ENCODE measurements at places on chromosomes 12 and 14.

DNA sequence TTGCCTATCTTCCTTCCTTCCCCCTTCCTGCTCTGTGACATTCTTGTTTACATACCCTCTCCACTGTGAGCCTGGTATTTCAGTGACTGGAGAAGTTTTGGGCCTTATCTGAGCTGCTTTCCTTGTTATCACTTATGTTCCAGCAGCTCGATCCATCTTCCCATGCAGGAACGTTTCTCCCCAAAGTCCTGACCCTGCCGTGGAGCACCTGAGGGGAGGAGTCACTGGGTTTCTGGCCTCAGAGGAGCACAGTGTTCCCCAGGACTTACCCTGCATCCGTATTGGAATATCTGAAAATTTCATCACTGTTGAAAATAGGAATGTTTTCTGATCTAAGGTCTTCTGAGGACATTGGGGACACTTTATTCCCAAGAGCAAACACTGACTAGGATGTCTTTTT, 141.8 kb downstream of the CACNA1C start:
- DNase-seq, result no peak

GRCh38 chr14:70354204-70354603, 5.3 kb downstream of the COX16 start:
- no peak for DNase-seq

GRCh38 chr12:105907982-105908381, 230.8 kb downstream of the NUAK1 start:
- DNase-seq, result no peak

DNA sequence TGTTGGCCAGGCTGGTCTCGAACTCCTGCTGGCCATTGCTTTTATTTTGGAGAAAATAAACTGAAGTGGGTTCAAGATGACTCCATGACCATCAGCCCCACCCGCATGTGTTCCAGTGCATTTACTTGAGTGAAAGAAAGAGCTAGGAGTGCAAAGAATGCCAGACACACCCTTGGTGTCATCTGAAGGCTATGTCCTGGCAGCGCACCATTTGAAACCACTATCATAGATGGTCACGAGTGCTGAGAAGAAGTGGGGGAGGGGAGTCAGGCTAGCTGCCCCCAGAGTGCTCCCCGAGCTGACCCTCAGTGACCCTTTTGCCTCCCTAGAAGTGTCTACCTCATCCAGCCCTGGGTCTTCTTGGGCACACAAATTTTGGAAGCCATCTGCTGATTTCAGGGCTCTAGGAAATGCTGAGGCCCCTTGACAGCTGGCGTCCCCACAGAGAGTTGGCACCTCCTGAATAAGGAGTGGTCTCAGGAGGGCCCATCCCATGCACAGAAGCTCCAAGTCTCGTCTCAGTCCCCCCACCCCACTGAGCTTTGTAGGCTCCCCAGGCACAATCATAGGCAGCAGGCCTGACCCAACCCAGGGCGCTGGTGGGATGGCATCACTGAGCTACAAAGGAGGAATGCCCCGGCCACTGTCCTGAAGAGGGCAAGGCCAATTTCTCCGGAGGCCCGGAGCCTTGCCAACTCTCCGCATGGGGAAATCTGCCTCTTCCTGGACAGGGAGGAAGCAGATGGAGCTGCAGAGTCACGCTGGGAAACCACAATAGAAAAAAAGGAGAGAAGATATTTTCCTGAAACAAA, 28.0 kb downstream of the PXN start:
- no peak for DNase-seq

DNA sequence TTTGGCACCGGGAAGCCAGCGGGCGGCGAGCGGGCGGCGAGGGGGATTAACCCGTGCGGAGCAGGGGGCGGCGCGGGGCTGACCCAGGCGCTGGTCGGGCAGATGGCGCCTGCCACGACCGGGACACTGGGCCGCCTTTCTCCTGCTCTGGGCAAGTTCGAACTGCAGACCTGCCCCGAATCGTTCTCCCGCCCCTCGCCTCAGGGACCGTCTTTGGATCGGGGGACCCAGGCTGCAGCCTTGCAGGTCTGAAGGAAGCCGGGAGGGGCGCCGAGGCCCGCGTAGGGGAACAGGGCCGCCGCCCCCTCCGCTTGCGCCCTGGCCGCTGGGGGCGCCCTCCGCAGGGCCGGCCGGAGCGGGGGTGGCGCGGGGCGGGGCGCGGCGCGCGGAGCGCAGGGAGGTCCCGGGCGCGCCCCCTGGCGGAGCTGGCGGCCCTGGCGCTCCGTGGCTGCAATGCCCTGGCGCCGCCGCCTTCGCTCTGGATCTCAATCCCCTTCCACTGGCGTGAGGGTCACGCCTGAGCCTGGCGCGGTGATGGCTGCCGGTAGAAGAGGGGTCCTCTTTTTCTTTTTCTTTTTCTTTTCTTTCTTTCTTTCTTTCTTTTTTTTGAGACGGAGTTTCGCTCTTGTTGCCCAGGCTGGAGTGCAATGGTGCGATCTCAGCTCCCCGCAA, 449 bp upstream of the LTBP2 start:
- DNase-seq, result peak; percentile 93

DNA sequence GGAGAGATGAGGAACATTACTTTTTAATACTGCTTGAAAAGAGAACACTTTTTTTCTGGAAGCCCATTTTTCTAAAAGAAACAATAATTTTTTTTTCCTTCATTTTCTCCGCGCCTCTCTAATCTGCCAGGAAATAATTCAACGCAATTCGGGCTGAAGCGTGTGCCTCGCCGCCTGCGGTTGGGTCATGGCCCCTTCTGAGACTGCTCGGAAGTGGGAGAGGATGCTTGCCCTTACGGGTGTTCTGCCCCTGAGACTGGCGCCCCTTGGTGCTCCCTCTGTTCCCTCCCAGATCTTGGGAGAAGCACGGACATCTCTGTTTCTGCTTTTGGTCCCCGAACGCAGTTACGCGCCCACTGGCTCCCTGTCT, 332 bp upstream of the TBC1D30 start:
- no peak for DNase-seq

GRCh38 chr12:113077859-113078255, 21.3 kb downstream of the DTX1 start:
- no peak for DNase-seq

DNA sequence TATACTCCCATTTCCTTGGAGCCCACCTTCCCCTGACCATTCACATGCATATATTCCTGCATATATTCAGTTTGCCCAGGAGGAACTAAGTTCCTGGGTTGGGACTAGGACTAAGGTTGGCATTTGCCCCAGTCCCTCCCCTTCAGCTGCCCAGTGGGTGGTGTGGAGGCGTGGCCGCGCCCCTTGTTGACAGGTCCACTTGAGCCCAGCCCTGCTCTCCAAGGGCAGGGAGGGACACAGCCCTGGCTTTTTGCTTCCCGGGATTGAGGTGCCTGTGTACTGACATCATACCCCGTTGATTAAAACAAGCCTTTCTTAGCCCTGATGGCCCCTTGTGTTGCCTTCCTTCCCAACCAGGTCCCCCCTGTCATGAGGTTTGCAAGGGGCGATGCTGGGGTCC, 7.3 kb downstream of the ERBB3 start:
- peak; percentile 39 for DNase-seq

- DNase-seq, result no peak
Observed at GRCh38 chr12:96828169-96828789, 78.8 kb upstream of the NEDD1 start.

DNA sequence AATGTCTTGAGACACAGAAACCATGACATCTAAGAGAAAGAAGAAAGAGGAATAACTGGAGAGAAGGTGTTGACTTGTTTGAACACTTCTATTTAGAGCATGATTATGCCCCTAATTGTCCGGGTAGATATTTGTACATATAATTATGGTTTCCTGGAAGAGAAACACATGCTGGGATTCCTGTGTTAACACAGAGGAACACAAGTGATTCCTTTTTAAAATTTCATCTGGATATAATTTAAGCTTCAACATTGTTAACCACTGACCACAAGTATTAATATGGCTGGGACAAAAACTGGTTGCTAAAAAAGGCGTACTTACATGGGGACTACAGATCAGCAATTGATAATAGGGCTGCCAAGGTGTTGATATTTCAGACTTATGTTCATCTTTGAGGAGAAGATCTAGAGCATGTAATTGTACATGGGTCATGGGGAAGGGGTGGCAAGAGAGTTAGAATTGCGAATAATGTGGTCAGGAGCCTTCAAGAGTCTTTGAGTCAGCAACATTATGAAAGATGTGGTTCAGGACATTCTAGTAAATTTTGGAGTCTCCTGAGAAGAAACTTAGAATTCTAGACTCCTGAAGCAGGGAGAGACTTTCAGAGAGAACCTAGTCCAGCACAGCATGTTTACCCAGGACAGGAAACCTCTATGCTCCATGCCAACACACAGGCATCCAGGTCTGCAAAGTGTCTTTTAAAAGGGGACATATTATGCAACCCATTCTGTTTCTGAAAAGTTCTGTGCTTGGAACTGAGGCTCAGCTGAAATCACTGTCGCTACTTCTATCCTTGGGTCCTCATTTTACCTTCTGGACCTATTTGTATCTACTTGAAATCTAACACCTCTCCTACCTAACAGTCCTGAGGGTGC, 56.5 kb downstream of the SLC38A1 start:
- no peak for DNase-seq

DNA sequence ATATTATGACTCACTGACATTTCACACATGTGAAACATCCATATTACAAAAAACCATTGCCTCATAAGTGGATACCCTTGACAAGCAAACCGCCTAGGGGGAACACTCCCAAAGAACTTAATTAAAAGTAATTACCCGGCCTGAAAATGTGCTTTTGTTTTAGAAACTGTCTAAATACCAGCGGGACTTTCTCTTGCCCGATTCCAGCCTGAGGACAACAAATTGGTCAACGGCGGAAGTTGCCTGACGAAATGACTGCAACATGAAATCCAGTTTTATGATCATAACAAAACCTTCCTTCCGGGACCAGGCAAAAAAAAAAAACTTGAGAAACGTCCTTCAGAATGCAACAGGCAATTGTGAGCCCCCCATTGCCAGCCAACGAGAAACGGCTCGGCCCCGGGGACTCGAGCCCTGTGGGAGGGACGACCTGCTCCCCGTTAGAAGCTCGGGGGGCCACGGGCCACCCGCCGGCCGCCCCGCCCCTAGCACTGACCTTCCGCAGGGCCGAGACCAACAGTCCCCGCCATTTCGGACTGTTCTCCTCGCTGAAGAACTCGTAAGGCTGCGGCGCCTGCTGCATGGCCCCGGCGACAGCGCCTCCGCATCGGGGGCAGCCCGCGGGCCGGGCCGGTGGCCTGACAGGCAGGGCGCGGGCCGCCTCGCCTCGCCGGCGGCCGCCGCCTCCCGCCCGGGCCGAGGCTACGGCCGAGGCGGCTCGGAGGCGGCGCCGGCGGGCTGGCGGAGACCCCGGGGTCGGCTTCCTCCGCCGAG, 490 bp downstream of the SOS2 start:
- DNase-seq, result peak; percentile 35

- no peak for DNase-seq
Observed at GRCh38 chr12:80939231-80939950, 1.7 kb upstream of the LIN7A start.

DNA sequence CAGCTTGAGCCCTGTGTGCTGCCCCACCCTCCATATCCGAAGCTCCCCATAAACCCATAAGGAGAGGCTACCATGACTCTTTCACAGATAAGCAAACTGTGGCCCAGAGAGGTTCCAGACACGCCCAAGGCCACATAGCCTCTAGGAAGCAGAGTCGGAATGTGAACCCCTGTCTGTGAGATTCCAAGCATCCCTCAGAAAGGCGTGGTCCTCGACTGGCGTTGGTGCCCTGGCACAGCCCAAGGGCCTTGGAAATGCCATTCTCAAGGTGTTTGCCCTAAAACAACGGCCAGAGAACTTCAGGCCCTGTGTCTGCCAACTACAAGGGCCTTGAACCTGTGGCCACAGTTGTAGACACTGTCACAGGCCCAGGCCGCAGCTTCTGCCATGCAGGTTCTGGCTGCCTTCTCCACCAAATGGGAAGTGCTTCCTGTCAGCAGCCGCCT, 8.5 kb upstream of the DIO3 start:
- peak; percentile 37 for DNase-seq

GRCh38 chr14:100134586-100134985, 24.9 kb downstream of the DEGS2 start:
- DNase-seq, result peak; percentile 76

DNA sequence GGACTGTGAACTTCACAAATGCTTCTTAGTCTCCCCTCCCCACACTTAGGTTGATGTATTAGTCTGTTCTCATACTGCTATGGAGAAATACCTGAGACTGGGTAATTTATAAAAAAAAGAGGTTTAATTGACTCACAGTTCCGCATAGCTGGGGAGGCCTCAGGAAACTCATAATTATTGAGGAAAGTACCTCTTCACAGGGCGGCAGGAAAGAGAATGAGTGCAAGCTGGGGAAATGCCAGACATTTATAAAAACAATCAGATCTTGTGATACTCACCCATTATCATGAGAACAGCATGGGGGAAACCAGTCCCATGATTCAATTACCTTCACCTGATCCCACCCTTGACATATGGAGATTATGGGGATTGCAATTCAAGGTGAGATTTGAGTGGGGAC, 178.8 kb downstream of the SLC38A4 start:
- DNase-seq, result no peak

GRCh38 chr14:92774572-92774971, 19.5 kb upstream of the GOLGA5 start:
- DNase-seq, result no peak

DNA sequence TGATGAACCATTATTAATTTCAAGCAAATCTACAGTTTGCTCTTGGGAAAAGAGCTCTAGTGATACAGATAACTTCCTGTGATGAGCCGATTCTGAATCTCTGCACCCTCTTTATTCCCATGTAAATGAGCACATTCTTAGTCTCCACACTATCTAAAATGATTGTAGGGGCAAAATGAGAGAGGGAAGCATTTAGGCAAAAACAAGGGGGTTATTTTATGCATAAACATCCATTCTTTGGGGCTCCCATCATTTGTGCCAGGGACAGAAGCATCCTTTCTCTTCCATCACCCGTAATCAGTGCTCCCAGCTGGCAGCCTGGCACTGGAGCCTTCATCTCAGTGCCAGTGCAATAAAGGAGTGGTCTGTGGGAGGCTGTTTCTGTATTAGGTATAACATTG, 1.7 kb upstream of the GPD1 start:
- no peak for DNase-seq

DNA sequence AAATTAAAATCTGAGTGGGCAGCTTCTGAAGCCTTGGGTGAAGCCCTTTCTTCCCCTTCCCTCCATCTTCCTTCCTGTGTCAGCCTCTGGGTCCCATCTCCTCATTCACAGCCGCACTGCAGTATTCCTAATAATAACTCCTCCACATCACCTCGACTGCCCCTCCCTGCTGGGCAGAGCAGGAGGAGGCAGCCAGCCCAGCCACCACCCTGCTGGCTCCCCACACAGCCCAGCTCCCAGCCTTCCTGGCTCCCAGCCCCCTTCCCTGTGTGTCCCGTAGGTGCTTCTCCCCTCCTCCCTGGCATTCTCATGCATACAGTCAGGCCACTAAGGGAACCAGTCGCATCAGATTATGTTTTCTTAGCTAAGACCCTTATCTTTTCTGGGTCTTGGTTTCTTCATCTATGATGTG, 3.7 kb downstream of the IFFO1 start:
- no peak for DNase-seq

GRCh38 chr14:53975444-53975843, 18.8 kb upstream of the BMP4 start:
- no peak for DNase-seq

DNA sequence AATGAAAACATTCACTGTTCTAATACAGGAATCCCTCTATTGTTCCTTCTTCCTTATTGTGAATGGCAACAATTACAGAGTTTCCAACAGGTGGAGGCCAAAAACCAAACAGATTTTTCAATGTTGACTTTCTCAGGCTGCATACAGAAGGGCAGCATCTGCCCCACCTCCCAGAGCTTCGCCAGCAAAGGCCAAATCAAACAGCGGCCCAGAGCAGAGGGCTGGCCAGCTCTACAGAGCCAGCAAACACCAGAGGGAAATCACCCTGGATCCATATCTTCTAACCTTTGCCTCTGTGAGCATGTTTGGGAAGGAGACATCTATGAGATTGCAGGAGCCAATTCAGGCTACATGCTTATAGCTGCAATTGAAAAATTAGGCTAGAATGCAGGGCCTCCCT, 4.4 kb upstream of the CRACR2A start:
- DNase-seq, result no peak

All from Calu3 (cell line).